Effector memory CD4-positive, alpha-beta T cell (primary cell): ENCODE measurements at places on chromosomes 6 and 20.

- DNase-seq = no peak
Observed at GRCh38 chr6:114364301-114364700, 21.5 kb upstream of the HS3ST5 start.

DNA sequence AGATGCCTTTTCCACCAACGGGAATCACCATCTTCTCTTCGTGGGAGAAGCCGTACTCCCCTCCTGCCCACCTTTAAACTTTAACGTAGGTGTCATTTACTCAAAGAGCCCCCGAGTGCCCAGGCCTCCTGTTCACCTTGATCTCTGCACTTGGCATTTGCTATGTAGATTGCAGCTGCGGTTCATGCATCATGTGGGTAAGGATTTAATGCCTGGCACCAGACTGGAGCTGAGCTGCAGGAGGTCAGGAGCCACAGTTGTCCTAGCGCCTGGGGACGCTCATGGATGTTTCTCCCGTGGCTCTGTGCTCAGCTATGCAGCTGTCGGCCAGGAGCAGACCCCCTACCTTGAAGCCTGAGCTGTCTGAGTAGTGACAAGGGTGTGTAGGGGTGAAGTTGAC is 133.7 kb downstream of the CDH4 start:
- no peak for DNase-seq

- DNase-seq = no peak
Observed at GRCh38 chr6:6582131-6582530, 6.4 kb upstream of the LY86 start.

- DNase-seq = peak; percentile 8
Observed at GRCh38 chr6:34143884-34144580, 1.9 kb downstream of the GRM4 start.

GRCh38 chr20:57065646-57066045 is 200.8 kb downstream of the BMP7 start:
- no peak for DNase-seq

GRCh38 chr20:2169456-2170088 is 67.9 kb downstream of the STK35 start:
- no peak for DNase-seq

DNA sequence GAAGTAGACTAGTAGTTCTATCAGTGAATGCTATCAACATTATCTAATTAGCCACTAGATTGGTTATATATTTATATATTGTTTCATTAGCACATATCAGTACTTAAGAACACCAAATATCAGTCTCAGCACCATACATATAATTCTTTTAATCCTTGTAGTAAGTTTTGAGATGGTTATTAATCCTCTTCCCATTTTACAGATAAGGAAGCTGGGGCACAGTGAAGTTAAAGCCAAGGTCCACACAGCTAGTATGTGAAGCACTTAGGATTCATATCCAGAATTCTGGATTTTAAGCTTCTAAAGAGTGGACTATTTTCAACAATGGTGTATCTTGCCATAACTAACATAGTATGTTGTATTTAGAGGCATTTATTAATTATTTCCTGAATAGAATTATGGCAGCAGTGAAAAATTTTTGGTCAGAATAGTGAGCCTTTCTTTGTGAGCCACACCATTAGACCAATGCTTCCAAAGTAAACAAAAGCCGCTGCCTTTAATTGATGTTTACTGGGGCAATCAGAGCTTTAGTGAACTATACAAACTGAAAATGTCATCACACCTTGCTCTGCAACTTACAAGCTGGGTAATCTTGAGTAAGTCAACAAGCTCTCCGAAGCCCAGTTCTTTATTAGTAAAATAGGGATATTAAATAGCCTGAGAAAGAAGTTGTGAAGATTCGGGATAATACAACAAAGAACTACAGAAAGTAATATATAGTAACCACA is 41.9 kb upstream of the HBS1L start:
- no peak for DNase-seq
